ENCODE measurements at places on chromosomes 7 and 10.

GRCh38 chr10:22320591-22321155 is at the start of gene BMI1:
BMI1 (plus strand) TSS chr10:22321099; CDS start chr10:22326450, 5,351 bp downstream.
- DNase-seq, result peak; percentile 93

DNA sequence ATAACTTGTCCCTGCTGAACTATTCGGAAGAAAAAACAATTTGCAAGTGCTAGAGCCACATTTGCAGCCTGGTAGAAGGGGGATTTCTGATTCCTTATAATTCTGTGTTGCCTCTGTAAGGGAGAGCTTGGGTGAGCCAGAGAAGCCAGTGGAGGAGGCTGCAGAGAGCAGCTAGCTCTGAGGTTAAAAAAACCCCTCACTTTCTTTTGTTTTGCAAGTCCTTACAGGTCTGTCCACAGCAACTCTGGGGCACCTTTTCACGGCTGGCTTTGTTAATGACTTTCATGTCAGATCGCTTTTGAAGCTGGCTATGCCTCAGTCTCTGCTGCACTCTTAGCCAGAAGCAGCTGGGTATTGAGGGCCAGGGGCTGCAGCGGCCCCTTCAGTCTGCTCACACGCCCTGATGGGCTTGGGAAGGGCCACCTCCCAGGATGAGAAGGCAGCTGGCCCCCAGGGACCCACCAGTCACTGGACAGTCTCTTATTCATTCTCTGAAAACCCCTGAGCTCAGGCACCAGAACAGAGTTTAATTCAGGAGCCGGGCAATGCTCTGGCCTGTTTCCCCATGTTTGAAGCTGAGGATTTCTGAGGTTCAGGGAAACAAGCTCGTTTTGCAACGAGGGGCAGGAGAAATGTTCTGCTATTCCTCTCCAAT is 30.9 kb downstream of the TRIM8 start:
- no peak for DNase-seq

GRCh38 chr10:132102071-132102716 is 36.4 kb downstream of the JAKMIP3 start:
- DNase-seq, result no peak

- DNase-seq, result no peak
These were observed 96.3 kb downstream of the ALOX5 start for GRCh38 chr10:45470098-45471012.

- no peak for DNase-seq
These were observed 31.3 kb upstream of the TCF7L2 start for GRCh38 chr10:112918771-112919170.

DNA sequence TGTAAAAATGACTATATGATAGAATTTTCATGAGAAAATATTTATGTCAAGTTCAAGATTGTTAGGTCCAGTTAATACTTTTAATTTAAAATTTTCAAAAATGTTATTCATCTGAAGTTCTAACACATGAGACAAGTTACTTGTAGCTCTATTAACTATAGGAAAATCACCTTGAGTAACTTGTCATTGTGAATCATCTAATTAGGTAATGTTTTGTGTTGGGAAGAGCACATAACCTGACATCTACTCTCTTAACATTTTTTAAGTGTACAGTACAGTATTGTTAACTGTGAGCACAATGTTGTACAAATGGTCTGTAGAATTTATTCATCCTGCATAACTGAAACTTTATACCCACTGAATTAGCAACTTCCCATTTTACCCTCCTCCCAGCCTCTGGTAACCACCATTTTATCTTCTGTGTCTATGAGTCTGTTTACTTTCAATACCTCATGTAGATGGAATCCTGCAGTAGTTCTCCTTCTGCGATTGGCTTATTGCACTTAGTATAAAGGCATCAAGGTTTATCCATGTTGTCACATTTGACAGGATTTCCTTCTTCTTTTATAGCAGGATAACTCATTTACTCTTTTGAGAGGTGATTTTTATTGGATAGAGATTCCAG is 54.6 kb downstream of the ARL4A start:
- DNase-seq, result no peak

- DNase-seq, result no peak
These were observed 13.4 kb downstream of the HEPACAM2 start for GRCh38 chr7:93212881-93213280.

GRCh38 chr7:48096273-48096672 is 7.2 kb downstream of the UPP1 start:
- DNase-seq, result no peak

DNA sequence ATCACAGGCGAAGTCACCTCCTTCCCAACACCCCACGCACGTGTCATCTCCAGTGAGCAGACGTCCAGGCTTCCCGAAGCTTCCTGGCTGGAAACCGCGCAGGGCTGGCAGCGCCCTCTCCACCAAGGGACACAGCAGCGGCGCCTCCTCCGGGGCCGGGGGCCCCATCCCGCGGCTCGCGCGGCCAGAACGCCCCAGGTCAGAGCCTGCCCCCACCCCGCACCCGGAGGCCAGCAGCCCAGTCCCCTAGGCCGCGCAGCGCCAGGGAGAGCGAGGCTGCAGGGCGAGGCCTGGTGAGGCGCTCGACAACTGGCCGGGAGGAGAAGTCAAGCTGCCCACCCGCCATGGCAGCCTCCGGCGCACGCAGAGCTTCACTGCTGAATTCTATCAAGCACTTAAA is 247.0 kb downstream of the SEMA3D start:
- DNase-seq, result peak; percentile 5

GRCh38 chr10:117439243-117439912 is 64.1 kb upstream of the PDZD8 start:
- DNase-seq, result peak; percentile 88

GRCh38 chr7:30557245-30557644 is 37.4 kb upstream of the GARS1 start:
- no peak for DNase-seq
